Chondrocyte (in vitro differentiated cells): ENCODE measurements at places on chromosomes 12 and 14. TPM values are rescaled to one million over a fixed set of nuclear protein-coding genes. Genes with fewer than 3 reads are reported as not detected.

Gene GALNT9
- 0.15 to 0.29 TPM in 2 of 3 replicates, not detected in the other for total RNA-seq

Gene PLEK2
- not detected in 3 replicates for total RNA-seq

Gene TOMM20L
- total RNA-seq, result not detected in 3 replicates

Gene GLS2
- 0.25 to 0.54 TPM in 2 of 3 replicates, not detected in the other for total RNA-seq

Gene TCL1B
- not detected in 3 replicates for total RNA-seq

Gene IL26
- total RNA-seq, result 0.67 to 2.5 TPM in 2 of 3 replicates, not detected in the other

Gene GNB3
- 10.2 to 11.5 TPM (median 10.9 TPM) in 3 replicates for total RNA-seq

Gene SERPINA1
- 0.20 TPM in 1 of 3 replicates, not detected in the others for total RNA-seq

Gene HSPB8
- total RNA-seq, result 14.2 to 31.3 TPM (median 29.4 TPM) in 3 replicates
